ENCODE measurements at places on chromosomes 5 and 9.

DNA sequence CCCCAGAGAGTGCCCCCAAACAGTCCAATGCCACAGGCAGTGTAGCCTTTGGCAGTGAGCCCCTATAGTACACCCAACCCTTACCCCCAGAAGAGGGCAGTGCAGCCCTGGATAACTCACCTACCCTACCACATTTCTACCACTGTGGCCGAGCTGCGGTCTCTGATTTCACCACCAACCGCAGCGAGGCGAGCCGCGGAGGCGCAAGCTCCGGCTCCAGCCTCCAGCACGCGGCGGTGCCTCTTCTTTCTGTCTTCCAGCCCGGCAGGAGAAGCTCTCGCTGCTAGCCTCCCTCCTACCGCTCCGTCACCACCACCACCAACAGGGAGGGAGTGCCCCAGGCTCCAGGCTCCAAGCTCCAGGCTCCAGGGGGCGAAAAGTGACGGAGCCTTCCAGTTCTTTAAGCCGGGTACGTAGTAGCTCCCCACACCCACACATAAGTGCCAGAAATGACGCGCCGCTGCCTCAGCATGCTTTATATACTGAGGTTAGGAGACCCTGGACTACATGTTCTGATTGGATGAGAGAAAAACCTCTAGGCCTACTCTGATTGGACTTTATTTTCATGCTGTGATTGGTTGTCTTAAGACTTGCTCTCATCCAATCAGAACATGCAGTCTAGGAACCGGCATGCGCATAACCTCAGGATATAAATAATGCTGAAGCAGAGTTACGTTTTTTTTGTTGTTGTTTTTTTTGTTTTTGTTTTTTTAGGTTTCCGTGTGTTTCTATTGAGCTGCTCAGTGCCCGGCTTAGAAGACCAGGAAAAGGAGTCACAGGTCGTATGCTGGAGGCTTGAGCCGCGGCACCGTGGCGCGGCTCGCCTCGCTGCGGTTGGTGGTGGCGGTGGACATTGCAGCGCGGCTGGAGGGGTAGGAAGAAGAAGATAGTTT lies at the start of gene PCAT7:
TSS of gene PCAT7 (plus strand) at position 645 of the 893 bp plus-strand sequence.
- peak; percentile 39 for DNase-seq

- no peak for DNase-seq
Observed at GRCh38 chr9:93307468-93308157, 123.7 kb downstream of the WNK2 start.

GRCh38 chr5:2701592-2701991 lies 49.9 kb downstream of the IRX2 start:
- no peak for DNase-seq

DNA sequence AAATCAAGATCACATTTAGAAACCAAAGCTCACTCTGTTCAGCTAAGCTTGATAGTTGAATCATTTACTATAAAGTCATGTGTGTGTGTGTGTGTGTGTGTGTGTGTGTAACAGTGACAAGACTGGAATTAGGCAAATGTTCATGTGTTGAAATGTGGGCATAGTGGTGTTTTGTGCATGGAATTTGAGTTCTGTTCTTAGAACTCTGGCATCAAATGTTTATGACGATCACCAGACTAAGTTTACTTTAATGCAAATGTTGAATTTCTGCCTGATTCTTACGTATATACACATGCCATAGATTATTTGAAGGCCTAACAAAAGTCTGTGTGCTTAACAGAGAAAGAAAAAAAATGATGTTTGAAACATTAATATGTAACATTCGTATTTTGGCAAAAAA lies 72.8 kb upstream of the COL5A1 start:
- DNase-seq = no peak

GRCh38 chr5:19488786-19489185 lies 499.2 kb downstream of the CDH18 start:
- no peak for DNase-seq

GRCh38 chr5:136891175-136891972 lies 526.0 kb upstream of the TRPC7 start:
- no peak for DNase-seq

- no peak for DNase-seq
Observed at GRCh38 chr5:55923177-55923771, 71.5 kb downstream of the IL6ST start.

DNA sequence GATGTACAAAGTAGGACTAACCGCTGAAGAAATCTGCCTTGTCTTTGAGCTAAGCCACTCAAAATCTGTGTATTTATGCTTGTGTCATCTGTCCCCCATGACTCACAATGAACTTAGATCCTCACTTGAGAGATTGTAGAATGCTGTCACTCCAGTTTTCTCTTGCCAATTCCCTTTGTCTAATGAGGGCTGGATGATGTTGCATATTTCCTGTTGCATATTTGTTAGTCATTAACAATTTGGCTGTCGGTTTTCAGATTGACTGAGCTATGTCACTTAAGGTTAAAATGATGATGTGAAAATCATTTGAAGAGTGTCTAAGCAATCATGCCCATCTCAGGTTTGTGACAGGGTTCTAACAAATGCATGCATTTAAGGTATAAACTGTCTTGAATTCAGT lies 481.7 kb downstream of the CDH10 start:
- DNase-seq = no peak

DNA sequence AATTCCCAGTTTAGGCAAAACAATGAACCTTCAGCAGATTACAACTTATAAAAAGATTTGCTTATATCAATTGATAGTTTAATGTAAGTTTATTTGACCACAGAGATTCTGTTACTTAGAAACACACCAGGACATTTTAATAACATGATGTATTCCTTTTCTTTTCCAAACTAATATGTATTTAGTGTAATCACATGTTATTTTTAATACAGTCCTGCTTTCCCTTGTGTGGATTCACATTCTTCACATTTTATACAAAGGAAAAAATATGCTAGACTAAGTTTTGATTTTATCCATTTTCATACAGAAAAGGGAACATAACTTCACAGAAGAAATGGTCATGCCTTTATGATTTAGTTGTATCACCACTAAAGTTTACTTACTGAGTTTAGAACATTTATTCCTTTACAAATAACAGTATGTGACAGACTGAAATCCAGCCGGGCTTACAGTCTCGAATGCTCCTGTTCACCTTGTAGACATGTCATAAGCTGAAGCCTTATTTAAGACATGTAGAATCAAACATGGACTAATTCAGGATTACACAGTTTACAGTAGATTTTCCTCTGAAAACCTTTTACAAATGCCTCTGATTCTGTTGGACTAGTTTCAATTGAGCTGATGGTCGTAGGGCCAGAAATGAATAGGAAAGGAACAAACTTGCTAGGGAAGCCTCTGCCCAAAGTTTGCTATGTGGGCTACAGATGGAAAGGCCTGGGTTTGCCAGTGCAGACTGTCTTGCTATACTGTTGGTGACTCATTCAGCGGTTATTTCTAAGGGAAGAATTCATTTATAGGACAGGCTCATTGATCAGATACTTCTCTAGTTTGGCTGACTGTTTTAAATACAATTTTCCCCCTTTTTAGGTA lies 6.6 kb upstream of the ASPN start:
- DNase-seq = no peak

DNA sequence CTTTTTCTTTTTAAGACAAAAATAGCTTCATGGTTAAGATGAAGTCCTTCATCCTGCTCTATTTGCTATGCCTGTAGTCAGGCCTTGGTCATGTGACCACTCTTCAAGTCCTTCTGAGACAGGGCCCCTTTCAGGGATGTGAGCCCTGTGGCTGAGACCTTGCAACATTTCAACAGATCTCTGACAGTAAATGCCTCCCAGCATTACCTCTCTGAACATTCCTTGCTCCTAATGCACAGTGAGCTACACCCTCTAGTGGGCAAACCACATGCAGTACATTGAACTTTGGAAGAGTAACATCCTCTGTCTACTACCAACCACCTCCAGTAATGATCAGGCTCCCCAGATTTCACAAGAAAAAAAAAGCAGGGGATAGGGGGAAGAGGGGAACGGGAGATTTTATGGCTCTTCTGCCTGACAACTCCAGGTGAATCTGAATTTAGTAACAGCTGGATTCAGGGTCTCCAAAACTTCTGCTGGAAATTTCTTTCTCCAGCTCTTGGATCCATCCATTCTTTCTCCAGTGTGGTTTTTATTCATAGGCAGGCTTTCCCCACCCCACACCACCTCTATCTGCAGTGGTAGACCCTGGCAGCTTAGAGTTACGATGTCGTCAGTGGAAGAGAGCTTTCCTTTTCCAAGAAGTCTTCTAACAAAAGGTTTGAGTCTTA lies 8.9 kb upstream of the FBXO38 start:
- no peak for DNase-seq

DNA sequence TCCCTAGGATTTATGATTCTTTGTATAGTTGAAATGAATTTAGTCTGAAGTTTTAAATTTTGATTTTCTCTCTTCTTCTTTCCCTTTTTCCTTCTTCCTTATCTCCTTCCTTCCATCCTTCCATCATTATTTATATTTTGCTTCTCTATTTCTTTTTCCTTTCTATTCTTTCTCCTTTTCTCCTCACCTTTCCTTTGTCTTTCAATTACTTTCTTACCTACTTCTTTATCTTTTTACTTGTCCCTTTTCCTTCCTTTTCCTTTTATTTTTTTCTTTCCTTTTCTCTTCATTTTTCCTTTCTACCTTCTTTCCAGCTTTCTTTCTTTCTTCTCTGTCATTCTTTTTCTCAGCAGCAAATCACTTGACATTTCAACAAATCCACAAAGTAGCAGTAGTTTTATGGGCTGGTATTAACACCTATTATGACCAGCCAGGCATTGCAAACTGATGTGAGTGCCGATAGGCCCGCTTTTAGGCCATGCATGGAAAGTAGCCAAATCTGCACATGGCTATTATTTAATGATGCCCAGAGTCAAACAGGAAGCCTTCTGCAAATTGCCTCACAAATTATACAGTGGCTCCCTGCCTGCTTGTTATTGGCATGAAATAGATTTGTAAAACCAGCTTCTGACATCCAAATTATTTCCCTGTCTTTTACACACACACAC lies 37.1 kb upstream of the NR3C1 start:
- no peak for DNase-seq

- no peak for DNase-seq
Observed at GRCh38 chr5:161373345-161373707, 173.2 kb downstream of the GABRB2 start.

DNA sequence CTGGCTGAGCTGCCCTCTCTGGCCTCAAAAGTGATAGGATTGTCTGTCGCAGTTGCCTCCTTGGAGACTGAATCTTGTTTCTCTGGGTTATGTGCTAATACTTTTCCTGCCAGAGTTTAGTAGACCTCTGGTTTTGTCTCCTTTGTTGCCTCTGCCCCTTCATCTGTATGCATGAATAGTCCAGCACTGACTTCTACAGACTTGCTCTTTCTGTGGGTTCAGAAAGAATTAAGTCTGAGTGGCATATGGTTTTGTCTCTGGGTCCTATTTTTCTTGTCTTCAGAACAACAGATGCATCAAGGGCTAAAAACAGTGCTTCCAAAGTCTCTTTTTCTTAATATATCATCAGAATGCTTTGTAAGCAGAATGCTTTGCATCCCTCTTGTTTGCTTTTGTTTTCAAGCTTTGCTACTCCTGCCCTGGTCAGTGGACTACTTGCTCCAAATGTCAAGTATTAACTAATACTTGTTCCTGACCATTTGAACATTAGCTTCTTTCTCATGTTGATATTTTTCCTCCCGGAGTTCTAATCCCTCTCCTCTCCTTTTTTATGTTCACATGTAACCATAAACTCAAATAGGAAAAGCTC lies 131.7 kb downstream of the UNC13B start:
- no peak for DNase-seq

DNA sequence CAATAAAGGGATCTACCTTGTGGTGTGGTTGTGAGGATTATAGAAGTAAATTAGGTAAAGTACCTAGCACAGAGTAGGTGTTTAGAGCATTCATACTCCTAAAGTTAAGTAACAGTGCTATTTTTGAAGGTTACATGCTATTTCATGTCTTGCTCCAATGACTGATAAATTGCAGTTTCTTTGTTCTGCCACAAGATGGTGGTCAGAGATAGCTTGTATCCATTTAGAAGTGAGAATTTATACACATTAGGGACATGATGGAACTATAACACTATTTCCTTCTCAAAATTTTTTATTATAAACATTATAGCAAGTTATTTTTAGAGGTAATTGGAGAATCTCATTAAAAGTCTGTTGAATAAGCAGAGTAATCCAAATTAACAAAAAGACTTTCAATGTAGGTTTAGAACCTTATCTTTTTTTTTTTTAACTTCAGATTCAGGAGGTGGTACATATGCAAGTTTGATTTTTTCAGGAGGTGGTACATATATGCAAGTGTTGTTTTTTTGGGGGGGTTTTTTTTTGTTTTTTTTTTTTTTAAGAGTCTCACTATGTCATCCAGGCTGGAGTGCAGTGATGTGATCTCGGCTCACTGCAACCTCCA lies 17.1 kb downstream of the MTREX start:
- DNase-seq = no peak

- DNase-seq = no peak
Observed at GRCh38 chr9:12631866-12632265, 61.3 kb upstream of the TYRP1 start.

DNA sequence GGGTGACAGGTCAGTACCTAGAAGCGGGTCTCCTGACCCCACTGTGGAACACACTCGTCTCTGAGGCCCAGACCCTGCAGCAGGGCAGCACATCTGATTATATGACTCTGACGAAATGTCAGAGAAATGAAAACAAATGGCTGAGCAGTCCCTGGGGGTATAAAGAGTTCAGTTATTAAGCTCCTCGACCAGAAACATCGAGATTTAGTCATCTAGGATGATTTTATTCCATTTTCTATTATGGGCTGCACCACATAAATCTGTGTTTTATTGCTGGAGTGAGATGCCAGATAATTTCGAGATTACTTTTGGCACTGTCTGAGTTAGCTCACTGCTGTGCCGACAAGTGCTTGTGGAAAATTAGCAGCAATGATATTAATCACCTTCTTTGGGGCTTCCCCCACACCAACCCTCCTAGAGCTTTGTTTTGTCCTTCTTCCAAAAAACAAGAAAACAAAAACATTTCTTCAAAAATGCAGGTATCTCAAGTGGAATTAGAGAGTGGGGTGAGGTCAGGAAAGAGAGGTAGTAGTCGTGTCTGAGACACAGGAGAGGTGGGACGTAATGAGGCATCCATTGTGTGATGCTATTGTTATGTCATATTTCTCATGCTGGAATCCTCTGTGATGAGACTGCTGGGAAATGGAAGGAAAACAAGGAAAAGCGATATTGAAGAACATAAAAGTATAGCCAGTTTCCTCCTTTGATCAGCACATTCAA lies 495.5 kb downstream of the DMAC1 start:
- DNase-seq = no peak

GRCh38 chr5:74310386-74310785 lies 330.1 kb downstream of the ENC1 start:
- no peak for DNase-seq

DNA sequence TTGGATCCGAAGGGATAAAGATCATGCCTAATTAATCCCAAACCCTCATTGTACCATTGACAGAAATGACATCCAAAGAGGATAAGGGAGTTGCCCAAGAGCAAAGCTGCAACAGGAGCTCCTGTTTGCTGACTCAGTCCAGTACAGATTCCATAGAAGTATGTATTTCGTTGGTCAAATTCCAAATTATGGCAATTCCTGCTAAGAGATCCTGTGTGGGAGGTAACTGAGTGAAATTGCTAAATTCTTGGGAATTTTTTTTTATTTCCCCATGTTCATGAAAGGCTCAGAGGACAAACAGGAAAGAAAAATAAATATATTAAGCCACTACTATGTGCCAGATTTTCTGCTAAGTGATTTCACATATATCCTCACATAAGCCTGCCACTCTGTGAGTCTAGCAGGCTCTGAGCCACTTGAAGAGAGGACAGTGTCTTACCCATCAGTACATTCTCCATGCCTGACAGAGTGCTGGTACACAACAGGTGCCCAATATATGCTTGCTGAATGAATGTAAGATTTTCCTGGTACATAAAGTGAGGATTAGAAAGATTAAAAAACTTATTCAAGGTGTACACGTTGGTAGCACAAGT lies 132.7 kb downstream of the GLIS3 start:
- no peak for DNase-seq

GRCh38 chr5:66553368-66553912 lies 42.8 kb upstream of the MAST4 start:
- DNase-seq = no peak
